ENCODE measurements at places on chromosomes 11 and 22.

GRCh38 chr11:124285610-124286344, 28.0 kb downstream of the OR8D1 start:
- no peaks in the 10 kb centered on the region for H3K36me3 ChIP-seq
- peaks cover 15% of the 10 kb centered on the region for H3K27me3 ChIP-seq

DNA sequence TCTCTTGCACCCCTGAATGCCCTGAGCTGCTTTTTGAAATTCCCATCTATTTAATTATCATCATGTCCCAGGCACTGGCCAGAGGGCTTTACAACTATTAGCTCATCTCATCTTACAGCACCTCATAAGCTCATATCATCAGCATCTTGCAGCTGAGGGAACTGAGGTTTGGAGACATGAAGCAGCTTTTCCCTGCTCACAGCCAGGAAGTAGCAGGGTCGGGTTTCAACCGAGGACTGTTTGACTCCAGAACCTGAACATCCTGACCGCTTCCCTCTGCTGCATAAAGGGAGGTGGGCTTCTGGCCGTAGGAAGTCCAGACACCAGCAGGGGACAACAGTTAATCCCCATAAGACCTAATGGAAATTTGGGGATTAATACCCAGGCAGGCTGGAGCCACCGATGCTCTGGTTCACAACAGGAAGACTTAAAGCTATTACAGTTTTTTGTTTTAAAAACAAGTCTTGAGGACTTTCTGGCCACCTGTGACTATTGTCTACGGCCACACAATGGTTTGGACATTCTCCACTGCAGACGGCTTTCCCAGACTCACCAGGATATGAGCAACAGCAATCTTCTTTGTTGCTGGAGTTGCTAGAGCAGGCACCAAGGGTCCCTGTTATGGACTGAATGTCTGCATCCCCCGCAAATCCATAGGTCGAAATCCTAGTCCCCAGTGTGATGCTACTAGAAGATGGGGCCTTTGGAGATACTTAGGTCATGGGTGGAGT, 47.4 kb downstream of the CHST1 start:
- H3K36me3 ChIP-seq: no peaks in the 10 kb centered on the region
- H3K4me1 ChIP-seq: no peaks in the 10 kb centered on the region
- no peak for DNase-seq
- peaks cover 14% of the 10 kb centered on the region for H3K27me3 ChIP-seq
- no peak overlapping the region for H3K4me3 ChIP-seq
- H3K27ac ChIP-seq: no peak overlapping the region

GRCh38 chr22:33126881-33127280, 68.7 kb upstream of the SYN3 start:
- no peaks in the 10 kb centered on the region for H3K36me3 ChIP-seq
- no peaks in the 10 kb centered on the region for H3K4me1 ChIP-seq
- DNase-seq: no peak
- H3K4me3 ChIP-seq: no peak overlapping the region
- no peaks in the 10 kb centered on the region for H3K27me3 ChIP-seq

DNA sequence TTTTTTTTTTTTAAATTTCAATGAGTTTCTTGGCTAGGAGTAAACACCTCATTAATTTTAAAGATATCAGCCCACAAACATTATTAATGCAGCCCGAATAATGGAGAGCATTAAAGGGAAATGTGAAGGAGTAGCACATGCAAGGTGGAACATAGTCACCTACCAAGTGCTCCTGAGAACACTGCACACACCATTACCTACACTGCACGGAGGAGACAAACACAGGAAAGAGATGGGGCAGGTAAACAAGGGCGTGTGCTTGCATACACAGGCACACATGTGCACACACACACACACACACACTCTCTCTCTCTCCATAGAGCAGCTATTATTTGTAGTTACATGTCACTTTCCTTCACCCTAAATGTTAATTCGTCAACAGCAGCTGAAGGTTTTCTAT, 30.2 kb downstream of the HTR3B start:
- H3K27ac ChIP-seq: no peak overlapping the region
- H3K4me3 ChIP-seq: no peak overlapping the region
- H3K4me1 ChIP-seq: no peaks in the 10 kb centered on the region
- no peaks in the 10 kb centered on the region for H3K36me3 ChIP-seq

GRCh38 chr11:66718320-66718971, 10.6 kb downstream of the SPTBN2 start:
- H3K27ac ChIP-seq: no peak overlapping the region
- H3K27me3 ChIP-seq: peaks cover 3% of the 10 kb centered on the region
- H3K36me3 ChIP-seq: no peaks in the 10 kb centered on the region
- no peak for DNase-seq
- H3K4me1 ChIP-seq: peaks cover 10% of the 10 kb centered on the region
- no peak overlapping the region for H3K4me3 ChIP-seq

GRCh38 chr11:6315811-6316425, 4.4 kb downstream of the CAVIN3 start:
- DNase-seq: peak; percentile 16
- H3K27me3 ChIP-seq: peaks cover 20% of the 10 kb centered on the region
- H3K27ac ChIP-seq: no peak overlapping the region
- H3K4me1 ChIP-seq: peaks cover 18% of the 10 kb centered on the region
- peaks cover 16% of the 10 kb centered on the region for H3K36me3 ChIP-seq

DNA sequence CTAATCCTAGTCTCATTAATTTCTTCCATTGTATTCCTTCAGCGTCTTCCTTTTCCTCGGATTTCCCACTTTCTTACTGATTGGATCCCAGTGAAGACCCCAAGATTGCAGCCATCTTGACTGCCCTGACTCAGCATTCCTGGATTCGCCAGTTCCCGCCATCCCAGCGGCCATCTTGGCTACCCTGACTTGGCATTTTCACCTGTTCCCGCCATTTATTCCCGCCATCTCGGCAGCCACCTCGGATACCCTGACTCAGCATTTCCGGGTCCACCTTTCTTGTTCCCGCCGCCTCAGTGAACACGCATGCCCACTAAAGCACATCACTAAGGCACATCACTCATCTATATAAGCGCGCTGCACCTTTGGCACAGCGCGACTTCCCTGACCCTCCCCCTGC, 13.8 kb upstream of the OR56A3 start:
- H3K36me3 ChIP-seq: no peaks in the 10 kb centered on the region
- no peaks in the 10 kb centered on the region for H3K4me1 ChIP-seq
- H3K27me3 ChIP-seq: no peaks in the 10 kb centered on the region
- H3K4me3 ChIP-seq: no peak overlapping the region
- H3K27ac ChIP-seq: no peak overlapping the region

DNA sequence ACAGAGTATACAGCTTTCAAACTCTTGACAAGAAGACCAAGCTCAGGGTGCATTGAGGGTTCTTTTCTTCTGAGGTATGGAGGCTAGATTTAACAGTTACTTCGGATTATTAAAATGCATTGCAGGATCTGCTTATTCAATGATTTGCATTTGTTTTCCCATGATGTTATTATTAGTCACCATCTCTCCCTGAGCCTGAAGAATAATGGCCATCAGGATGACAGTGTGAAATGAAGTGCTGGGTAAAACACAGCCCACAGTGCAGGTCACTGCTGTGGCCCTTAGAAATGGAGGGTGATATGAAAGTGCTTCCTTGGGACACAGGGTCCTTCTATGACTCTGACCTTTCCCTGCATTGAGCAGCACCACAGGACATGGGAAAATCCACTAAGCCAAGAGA, 40.0 kb downstream of the TECTA start:
- no peak overlapping the region for H3K4me3 ChIP-seq
- no peaks in the 10 kb centered on the region for H3K36me3 ChIP-seq
- H3K27ac ChIP-seq: no peak overlapping the region
- H3K27me3 ChIP-seq: no peaks in the 10 kb centered on the region
- no peaks in the 10 kb centered on the region for H3K4me1 ChIP-seq

DNA sequence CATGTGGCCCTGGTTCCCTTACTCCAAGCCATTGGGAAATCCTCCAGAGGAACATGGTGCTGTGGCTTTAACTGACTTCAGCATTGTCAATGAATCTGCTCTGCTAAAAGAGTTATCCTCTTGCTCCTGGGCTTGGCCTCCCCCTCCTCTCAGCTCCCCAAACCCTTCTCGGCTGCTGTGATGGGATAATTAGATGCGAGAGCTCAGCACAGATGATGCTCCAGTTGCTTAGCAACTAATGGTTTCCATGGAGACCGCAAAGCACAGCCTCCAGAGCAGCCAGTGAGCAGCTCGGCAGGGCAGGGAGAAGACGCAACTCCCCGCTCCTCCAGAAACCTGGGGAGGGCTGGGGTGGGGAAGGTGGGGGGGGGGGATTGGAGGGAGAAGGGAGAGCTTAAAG, 2.8 kb upstream of the UPK2 start:
- DNase-seq: no peak
- H3K4me1 ChIP-seq: no peaks in the 10 kb centered on the region
- peaks cover 19% of the 10 kb centered on the region for H3K27me3 ChIP-seq
- no peak overlapping the region for H3K27ac ChIP-seq

DNA sequence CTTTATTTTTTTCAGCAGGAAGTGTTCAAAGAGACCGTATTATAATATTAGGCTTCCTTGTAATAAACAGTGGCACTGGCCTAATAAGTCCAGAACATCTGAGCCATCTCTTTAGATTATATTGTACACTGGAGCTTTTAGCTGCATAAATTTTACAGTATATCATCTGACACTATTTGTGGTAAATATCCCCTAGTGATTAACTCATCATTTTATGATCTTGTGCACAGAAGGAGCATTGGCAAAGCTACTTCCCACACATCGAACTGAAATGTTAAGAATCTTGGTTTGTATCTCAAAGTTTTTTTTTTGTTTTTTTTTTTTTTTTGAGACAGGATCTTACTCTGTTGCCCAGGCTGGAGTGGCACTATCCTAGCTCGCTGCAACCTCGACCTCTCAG, 162.7 kb downstream of the HIPK3 start:
- H3K27me3 ChIP-seq: peaks cover 9% of the 10 kb centered on the region
- no peaks in the 10 kb centered on the region for H3K4me1 ChIP-seq
- H3K36me3 ChIP-seq: no peaks in the 10 kb centered on the region
- no peak overlapping the region for H3K27ac ChIP-seq

DNA sequence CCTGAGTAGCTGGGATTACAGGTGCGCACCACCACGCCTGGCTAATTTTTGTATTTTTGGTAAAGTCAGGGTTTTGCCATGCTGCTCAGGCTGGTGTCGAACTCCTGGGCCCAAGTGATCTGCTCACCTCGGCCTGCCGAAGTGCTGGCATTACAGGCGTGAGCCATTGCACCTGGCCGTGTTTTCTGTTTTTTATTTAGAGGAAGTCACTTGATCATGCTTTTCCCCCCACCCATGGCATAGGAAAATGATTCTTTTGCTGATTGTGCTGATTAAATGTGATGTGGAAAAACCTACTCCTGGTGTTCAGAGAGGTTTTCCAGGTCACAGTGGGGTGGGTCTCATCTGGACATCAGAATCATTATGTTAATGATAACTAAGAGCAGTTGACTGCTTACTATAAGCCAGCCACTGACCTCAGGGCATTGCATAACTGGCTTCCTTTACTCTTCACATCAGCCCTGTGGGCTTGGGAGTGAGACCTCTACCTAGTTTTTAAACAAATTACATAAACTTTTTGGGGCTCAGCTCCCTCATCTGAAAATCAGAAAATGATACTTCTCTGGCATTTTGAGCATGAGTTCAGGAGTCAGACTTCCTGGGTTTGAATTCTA, 71.0 kb downstream of the PTPRJ start:
- no peaks in the 10 kb centered on the region for H3K27me3 ChIP-seq
- DNase-seq: no peak
- peaks cover 58% of the 10 kb centered on the region for H3K4me1 ChIP-seq

DNA sequence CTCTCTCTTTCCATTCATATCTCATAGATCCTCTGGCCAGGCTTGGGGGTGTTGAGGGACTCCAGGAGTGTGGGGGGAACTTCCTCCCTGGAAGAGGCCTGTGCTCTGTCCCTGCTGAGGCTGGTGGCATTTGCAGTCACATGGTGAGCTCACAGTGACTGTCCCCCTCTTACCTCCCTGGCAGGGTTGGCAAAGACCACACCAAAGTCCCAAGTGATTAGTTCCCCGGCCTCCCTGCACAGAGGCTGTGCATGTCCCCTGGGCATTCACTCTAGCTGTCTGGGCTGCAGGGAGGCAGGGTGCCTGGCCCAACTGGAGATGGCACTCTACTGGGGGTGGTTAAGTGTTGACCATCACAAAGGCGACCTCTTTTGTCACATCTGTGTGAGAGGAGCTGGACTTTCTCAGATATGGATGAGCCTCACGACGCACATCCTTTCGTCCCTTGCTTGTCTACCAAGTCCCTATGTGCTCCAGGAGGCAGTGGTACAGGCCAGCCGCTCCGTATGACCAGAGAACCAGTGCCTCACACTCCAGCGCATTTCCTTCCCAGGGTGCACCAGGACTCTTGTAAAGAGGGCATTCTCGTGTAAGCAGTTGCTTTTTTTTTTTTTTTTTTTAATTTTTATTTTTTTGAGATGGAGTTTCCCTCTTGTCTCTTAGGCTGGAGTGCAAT, 8.8 kb downstream of the TANGO2 start:
- H3K4me3 ChIP-seq: no peak overlapping the region
- H3K36me3 ChIP-seq: peaks cover 4% of the 10 kb centered on the region
- H3K4me1 ChIP-seq: peaks cover 2% of the 10 kb centered on the region

DNA sequence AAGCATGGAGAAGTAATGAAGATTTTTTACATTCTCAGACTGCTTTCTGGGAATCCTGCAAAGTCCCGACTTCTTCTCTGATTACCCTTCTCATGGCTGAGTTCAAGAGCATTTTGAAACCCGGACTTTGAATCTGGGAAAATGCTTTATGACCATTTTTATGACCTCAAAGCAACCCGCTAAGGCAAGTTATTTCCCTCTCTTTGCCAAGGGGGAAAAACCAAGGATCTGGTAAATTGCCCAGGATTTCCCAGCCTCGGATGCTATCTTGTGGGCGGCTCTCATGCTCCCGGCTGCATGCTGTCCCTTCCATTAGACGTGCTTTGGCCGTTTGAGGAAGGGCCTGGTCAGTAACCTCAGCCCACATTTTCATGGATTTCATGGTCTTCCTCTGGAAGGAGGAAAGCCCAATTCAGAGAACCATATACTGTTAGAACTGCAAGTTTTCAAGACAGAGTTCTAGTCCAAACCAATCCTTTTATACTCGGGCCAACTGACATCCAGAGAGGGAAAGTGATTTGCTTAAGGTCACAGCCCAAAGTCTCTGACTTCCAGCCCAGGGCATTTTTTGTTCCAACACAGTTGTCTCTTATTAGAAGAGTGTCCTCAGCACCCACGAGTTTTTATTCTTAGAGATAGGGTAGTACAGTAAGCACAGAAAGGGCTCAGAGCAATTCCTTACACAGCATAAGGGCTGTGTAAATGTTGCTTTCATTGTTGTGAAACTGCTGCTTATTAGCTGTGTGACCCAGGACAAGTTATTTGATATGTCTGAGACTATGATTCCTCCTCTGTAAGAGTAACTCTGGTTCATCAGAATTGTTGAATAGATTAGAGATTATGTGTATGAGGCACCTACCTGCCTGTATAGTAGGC, 77.4 kb downstream of the NAV2 start:
- no peak overlapping the region for H3K4me3 ChIP-seq
- no peak overlapping the region for H3K27ac ChIP-seq
- no peaks in the 10 kb centered on the region for H3K36me3 ChIP-seq
- H3K4me1 ChIP-seq: no peaks in the 10 kb centered on the region
- DNase-seq: no peak

DNA sequence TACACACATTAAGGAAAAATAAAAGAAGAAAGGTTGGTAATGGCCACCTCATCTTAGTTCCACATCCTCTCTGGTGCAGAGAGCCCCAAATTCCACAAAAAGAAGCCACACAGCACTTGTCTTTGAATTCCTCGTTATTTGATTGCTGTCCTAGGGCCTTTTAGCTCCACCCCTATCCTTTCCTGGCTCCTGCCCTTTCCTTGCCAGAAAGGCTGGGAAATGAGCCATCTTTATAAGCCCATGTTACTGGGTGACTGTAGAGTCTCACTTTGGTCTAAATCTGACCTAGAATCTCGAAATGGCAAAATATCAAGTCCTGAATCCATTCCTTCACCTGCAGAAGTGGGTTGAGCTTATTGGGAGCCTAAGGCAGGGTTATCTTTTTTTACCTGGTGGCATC, 4.3 kb upstream of the TMEM132A start:
- H3K27me3 ChIP-seq: no peaks in the 10 kb centered on the region
- peaks cover 60% of the 10 kb centered on the region for H3K36me3 ChIP-seq
- H3K4me3 ChIP-seq: no peak overlapping the region
- H3K27ac ChIP-seq: no peak overlapping the region

All from activated T-helper 2 cell treated with anti-CD3 and anti-CD28 coated beads, Interferon-gamma antibody, Interleukin-2, Interleukin-4, amounts not matched to agents 10 μg/mL and 5 μg/mL and 100 μg/mL, durations not matched to agents 14 hours and 24 hours and 36 hours (primary cell).